ENCODE measurements at places on chromosomes 5 and 9.

DNA sequence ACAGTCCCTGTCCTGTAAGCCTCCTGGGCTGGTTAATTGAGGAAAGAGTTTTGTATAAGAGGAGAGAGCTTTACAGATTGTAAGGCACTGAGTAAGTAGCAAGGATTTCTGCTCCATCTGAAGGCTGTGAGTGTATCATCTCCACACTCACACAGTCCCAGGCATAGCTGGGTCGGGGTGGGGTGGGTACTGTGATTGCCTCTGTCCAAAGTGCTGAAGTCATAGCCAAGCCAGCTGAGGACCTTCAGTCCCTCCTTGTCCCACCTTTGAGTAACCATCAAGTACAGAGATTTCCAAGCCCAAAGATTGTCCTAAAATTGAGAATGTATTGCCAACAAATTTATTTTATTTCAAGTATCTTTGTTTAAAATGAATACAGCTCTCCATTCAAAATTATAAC, 5.5 kb upstream of the DNAJB5 start:
- peak; percentile 39 for DNase-seq

DNA sequence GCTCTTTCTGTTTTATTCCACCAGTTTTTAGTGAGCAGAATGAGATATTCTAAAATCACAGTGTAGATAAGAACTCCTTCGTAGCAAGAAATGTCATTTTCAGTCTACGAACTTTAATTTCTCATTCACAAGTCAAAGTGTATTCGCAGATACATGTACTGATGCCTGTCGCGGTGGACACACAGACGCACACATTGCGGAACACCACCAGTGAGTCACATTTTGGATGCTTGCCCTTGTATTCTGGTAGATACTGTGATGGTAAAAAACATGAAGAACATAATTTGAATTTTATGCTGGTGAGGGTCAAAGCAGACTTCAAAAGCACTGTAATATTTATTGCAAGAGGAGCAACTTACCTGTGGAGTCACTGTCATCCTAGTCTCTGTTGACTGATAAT, 4.7 kb upstream of the C9orf57 start:
- DNase-seq: no peak

GRCh38 chr5:140037012-140037411, 6.1 kb downstream of the NRG2 start:
- DNase-seq: no peak

GRCh38 chr9:111965566-111966019, 69.0 kb downstream of the UGCG start:
- no peak for DNase-seq

DNA sequence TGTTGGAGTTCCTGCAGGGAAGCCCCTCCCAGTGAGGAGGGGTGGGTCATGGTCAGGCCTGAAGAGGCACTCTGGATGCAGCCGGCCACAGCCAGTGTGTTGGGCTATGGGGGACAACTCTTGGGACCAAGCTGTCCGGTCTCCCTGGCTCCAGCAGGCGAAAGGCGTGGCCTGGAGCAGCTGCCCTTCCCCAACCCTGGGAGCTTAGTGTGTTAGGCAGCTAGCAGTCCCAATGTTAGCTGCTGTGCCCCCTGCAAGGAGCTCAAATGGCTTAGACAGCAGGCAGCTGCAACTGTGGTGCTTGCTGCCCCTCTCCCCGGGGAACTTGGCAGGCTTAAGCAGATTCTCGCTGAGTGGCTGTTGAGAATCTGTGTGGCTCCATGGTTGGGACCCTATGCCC, 67.5 kb upstream of the ACTBL2 start:
- no peak for DNase-seq

- no peak for DNase-seq
Measured at GRCh38 chr9:104118916-104119315, 24.8 kb downstream of the SMC2 start.

DNA sequence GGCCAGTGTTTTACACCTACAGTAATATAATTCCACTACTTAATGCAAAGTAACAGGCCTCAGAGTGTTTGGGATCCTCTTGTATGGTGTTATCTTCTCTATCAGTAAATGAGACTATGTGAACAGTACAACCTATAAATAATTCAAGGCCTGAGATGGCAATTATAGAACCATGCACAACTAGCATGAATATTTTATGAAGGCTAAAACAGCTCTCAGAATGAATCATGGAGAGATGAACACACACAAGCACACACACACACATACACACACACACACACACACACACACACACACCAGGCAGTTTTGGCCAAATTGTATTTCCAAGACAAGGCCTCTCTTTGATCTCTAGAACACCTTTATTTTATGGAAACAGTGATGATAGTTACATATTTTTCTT, 224.9 kb downstream of the EBF1 start:
- DNase-seq: no peak
